B cell (primary cell): ENCODE measurements at places on chromosomes 3 and 15. TPM values are rescaled to one million over a fixed set of nuclear protein-coding genes. Genes with fewer than 3 reads are reported as not detected.

The ZDHHC23 gene
- 72.6 and 75.1 TPM in 2 replicates for total RNA-seq

DNA sequence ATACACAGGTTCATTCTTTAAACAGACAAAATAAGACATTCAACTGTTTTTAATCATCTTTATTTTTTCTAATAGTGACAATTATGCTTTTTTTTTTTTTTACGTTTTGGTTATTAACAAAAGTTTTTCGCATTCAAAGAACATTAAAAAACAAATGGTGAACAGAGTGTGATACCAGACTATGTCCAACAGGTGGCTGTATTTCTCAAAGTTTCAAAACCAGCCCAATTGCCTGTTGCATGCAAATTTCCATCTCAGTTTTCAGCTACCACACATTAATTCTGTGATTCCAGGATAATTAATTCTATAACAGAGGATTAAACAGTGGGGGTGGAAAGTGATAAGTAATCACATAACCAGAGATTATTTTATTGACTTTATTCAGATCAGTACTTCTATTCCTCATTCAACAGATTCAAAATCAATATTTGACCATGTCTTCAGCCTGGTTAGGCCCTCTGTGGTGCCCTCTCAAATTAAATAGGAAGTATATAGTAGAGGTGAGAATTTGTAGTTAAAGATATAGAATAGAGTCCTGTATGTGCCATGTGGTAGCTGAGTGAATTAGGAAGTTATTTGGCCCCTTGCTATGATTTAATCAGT lies 122.2 kb upstream of the DCBLD2 start:
- no peak for DNase-seq

DNA sequence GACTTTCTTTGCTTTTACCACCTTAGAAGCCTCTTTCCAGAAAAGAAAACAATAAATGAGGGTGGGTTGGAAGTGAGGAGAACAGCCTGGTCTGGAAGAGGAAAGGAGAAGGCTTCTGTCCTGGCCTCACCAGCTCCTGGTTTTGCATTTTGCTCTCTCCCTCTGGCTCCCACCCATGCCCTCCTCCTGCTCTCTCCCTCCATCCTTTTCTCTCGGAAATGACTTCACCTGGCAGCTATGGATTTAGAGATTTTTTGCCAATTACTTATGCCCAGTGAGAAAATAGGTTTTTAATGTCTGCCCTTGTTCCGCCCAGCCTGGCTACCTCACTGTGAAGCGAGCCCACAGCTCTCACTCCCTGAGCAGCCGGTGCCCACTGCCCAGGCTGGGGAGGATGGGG lies 77.9 kb upstream of the NTRK3 start:
- no peak for DNase-seq

- DNase-seq: no peak
Measured at GRCh38 chr3:185586686-185587039, 568 bp downstream of the SENP2 start.

DNA sequence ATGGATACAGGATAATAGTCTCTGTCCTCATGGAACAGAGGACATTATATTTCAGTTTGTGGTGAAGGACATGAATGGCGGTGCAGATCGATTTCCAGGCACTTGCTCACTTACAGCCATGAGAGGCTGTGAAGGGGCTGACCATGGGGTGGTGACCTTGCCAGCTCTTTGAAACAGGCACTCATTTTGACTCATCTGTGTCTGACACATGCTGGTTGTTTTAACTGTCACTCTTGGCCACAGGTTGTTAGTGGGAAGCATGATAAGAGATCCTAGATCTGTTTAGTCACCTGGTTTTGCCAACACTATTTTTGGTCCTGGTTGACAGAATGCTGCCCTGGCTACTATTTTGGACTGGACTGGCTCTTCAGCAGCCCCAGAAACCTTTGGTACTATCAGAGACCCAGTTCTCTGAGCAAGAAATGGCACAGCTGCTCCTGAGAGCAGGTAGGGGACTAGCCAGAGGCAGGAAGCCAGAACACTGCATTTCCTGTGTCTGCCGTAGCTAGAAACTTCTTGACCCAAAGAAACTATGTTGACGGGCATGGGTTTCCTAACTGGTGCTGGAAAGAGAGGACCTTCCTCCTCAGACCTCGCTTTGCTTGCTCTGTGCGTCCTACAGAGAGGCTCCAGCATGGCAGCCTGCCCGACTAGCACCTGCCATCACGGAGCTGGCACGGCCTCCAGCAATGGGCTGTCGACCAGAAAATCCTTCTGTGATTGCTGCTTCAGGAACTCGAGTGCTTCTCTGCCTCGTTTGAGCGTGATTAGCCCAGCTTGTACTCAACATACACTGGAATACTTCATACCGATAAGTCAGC lies 6.3 kb downstream of the PXYLP1 start:
- DNase-seq: no peak
